ENCODE measurements at places on chromosomes 4 and X.

GRCh38 chr4:1998296-1998695, 10.5 kb downstream of the NELFA start:
- no peak for DNase-seq

- DNase-seq: no peak
Observed at GRCh38 chr4:126541820-126542219, 1090.9 kb upstream of the INTU start.

DNA sequence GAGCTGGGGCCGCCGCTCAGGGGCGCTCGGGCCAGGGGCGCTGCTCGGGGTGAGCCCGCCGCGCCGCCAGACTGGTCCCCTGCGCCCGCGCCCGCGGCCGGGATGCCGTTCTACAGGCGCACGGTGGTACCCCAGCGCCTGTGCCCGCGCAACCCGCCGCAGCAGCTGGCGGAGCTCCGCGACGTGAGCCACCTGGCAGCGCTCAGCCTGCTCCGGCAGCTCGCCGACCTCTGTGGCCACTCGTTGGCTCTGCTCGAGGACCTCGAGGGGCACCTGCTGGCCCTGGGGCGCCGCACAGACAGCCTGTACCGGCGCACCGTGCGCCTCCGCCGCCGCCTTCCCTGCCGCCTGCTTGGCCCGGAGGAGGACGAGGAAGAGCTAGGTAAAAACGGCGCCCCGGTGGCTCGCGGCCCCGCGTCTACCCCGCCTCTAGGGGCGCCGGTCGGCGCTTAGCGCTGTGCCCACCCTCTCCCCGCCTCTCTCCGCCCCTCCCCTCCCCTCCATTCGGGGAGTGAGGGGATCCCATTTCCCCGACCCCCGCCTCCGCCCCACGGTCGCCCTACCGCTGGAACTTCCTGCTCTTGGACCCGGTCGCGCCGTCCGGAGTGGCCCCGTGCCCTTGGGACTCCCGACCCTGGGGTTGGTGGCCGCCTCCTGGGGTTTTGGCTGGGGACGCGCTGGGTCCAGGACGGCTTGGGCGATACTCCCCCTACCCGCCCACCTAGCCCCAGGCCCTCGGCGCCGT, 513 bp downstream of the NHSL2 start:
- peak; percentile 53 for DNase-seq

GRCh38 chrX:48698306-48698705, 1.8 kb downstream of the SUV39H1 start:
- no peak for DNase-seq

- DNase-seq: no peak
Observed at GRCh38 chr4:137674066-137674465, 141.8 kb upstream of the PCDH18 start.

DNA sequence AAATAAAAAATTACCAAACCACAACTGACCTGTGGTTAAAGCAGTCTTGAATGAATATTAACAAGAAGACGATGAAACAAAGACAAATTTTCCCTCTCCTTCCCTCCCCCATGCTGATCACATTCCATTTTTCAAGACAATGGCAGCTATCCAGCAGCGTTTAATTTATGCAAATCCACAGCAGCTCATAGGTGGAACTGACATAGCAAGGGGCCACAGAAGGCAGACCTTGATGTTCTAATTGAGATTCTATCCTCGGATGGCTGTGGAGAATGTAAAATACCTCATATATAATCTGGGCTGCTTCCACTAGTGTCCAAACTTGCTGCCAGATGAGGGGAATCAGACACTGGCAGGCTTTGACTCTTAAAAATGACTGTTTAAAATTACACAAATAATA, 211.5 kb downstream of the CHRDL1 start:
- DNase-seq: no peak

GRCh38 chr4:20192736-20193135, 59.0 kb upstream of the SLIT2 start:
- DNase-seq: no peak

GRCh38 chr4:145827885-145828284, 110.7 kb downstream of the ZNF827 start:
- DNase-seq: no peak

DNA sequence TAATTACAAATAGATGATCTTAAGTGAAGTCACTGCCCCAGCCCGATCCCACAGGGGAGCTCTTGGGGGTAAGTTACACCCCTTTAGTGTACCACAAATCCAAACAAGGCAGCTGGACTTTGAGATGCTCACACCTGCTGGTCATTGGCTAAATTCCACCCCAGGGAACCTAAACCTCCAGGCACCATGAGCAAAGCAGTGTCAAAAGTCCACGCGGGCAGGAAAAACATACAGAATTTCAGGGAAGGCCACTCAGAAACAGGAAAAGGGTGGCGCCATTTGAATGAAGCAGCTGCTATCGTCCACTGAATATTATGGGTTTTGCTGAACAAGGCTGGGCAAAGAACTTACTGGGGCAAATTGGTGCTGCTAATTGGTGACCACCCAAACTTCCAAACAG, 30.9 kb downstream of the SUPT20HL1 start:
- DNase-seq: no peak

GRCh38 chrX:20221902-20222301, 44.8 kb downstream of the RPS6KA3 start:
- no peak for DNase-seq

GRCh38 chrX:139475432-139475831, 55.1 kb upstream of the F9 start:
- DNase-seq: no peak

DNA sequence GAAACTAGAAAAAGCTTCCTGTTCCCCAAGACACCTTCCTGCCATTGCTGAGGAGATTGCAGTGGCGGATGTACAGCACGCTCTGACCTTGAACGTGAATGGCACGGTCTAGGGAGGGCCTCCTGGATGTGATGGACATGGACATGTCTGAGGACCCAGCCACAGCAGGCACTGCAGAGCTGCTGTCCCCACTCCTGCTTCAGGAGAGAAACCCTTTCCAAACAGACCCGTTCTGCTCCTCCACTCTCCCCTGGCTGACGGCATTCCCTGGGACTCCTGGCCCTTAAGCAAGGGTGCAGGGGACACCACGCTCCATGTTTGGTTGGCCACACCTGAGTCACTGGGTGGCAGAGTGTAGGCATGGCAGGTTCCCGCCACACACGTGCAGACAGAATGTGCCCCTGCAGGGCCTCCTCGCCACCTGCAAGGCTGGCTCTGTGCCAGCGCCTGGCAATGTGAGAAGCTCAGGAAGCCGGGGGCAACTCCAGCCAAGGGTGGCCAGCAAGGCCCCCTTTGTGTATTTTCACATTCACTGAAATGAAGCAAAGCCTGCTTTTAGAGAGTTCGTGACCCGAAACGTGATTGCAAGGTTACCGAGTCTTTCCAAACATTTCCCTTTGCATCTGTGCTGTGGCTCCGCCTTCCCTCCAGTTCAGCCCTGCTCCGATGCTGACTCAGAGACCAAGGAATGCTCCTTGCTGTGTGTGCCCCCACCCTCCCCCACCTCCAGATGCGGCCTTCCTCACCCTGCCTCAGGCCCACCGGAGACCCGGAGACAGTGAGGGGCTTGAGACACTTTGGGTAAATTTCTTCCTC, 46.1 kb downstream of the HTRA3 start:
- DNase-seq: peak; percentile 85

GRCh38 chrX:8743126-8743732, 11.3 kb upstream of the ANOS1 start:
- DNase-seq: peak; percentile 36

GRCh38 chr4:108391701-108392455, 223.1 kb upstream of the LEF1 start:
- DNase-seq: no peak
